ENCODE measurements at places on chromosomes 12 and 14.

- DNase-seq = no peak
Measured at GRCh38 chr12:31574803-31575575, 15.9 kb downstream of the DENND5B start.

DNA sequence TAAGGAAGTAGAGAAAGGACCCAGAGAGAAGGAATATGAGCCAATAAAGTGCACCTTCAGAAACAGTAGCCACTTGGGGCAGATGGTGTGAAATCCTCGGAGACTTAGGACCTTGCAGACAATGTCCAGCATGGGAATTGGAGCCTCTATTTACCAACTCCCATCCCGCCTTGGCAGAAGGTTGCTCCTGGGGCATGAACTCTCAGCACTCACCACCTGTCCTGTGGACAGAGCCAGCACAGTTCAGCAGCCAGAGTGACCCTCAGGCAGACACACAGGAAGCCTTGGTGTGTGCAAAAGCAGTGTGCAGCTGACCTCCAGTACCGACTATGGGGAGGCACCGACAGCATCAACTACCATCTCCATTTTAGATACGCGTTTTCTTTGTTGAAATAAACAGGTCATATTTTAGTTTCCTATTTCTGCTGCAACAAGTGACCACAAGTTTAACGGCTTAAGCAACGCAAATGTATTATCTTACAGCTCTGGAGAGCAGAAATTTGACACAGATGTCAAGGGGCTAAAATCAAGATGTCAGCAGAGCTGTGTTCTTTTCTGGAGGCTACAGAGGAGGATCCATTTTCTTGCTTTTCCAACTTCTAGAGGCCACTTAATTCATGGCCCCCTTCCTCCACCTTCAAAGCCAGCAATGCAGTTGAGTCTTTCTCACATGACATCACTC is 428.1 kb downstream of the MED13L start:
- DNase-seq = no peak

DNA sequence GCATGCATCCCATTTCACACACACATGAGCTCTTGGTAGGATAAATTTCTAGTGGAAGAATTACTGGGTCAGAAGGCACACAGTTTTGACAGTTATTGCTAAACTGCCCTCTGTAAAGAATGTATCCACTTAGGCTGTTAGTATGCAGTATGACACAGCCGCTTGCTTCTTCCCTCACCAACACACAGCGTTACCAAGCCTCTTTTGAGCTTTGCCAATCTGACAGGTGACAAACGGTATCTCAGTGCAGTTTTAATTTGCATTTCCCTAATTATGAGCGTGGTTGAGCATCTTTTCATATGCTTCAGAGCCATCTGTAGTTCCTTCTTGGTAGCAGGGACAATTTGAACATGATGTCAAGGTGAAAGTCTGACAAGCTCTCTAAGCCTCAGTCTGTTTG is 42.9 kb downstream of the HRK start:
- no peak for DNase-seq

DNA sequence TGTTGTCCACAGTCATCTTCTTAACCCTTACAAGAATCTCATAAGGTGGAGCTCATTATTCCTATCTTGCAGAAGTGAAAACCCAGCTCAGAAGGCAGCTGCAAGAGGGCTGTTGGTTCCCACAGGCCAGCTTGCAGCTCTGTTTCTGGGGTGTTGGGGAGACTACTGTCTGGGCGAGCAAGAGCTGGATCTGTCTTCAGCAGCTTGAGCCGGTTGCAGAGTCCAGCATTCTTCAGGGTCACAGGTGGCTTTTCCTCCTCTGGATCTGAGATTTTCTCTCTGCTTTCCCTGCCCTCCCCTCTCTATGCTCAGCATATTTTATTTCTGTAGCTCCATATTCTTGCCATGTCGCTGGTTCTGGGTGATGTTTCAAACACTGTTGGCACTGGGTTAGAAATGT is 87.4 kb downstream of the PAPOLA start:
- DNase-seq = no peak

- DNase-seq = no peak
Measured at GRCh38 chr14:100824091-100824551, 1.8 kb upstream of the MEG3 start.

DNA sequence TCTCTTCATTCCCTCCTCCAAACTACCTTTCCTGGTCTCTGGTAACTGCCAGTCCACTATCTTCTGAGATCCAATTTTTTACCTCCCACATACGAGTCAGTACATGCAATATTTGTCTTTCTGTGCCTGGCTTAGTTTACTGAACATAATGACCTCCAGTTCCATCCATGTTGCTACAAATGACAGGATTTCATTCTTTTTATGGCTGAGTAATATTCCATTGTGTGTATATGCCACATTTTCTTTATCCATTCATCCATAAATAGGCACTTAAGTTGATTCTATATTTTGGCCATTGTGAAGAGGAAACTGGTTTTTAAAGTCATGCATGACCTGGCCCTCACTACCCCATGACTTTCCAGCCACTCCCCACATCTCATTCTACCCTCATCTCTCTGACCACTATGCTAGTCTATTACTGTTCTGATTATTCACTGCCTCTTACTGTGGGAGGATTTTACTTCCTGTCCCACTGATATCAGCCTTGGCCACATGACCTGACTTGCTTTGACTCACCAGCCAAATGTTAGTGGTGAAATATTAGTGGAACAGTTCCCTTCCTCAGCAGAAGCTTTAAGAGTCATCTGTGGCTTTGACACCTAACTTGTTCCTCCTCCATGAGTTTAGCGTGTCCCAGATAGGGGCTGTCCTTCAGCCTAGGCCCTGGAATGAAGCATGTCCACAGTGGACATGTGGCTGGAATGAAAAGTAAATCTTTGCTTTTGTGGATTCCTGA is 52.2 kb downstream of the GOLGA5 start:
- no peak for DNase-seq

DNA sequence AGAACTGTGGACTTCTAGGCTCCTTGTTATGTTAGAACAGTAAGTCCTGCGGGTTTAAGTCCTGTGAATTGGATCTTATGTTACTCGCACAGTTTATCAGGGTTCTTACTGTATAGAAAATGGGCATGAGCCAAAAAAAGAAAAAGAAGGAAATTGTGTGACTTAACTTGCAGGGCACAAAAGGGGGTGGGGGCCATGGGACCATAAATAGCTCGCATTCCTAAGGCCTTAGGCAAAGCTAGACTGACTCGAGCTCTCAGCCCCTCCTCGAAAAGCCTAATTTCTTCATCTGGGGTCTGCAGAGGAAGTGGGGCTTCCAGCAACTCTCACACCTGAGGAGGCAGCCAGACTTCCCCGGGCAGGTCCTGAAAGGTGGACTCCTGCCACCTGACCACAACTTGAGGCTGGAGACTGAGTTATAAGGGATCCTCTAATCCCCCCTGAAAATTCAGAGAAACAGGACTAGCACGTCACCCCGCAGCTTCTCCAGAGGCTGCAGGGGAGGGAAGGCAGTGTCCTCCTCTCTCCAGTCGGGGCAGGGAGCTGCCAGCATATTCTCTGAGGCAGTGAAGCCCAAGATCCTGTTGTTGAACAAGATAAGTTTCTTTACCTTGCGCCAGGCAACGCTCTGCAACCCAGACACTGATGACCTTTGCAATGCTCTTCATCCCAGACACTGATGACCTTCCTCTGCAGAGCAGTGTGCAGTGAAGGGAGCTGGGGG is 280.5 kb downstream of the PCNX1 start:
- DNase-seq = no peak

DNA sequence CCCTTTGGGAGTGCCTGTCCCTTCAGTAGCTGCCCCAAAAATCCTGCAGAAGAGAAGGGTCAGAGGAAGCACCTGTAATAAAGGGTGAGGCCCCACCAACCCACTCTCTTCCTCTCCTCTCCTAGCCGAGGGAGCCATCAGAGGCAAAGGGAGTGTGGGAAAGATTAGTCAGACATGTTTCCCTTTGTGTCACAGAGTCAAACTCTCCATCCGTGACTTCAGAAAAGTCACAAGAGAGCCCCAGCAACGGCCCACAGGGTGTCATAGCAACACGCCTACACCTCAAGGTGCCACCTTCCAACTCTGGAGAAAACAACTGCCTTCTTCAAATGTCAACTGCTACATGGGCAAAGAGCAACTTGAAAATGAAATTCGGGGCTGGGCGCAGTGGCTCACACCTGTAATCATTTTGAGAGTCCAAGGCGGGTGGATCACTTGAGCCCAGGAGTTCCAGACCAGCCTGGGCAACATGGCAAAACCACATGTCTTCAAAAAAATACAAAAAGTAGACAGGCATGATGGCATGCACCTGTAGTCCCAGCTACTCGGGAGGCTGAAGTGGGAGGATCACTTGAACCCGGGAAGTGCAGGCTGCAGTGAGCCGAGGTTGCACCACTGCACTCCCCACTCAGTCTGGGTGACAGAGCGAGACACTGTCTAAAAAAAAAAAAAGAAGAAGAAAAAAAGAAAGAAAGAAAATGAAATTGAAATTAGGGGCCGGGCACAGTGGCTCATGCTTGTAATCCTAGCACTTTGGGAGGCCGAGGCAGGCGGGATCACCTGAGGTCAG is 17.7 kb upstream of the CD27 start:
- DNase-seq = peak; percentile 82

DNA sequence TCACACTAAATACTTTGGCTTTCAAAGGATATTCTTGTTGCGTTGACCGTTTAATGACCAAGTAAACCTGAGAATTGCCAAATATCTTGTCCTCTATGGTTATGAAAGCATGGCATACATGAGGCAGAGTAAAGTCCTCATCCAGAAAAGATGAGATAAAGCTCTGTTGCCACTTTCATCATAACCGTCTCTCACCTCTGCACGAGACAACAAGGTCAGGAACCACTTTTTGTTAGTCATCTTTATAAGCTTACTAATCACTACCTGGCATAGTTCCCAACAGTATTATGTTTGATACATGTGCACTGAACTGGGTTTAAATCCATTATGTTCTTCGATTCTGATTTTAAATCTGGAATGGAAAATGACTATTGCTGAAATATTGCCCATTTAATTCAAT is 31.3 kb downstream of the PTPRB start:
- no peak for DNase-seq

DNA sequence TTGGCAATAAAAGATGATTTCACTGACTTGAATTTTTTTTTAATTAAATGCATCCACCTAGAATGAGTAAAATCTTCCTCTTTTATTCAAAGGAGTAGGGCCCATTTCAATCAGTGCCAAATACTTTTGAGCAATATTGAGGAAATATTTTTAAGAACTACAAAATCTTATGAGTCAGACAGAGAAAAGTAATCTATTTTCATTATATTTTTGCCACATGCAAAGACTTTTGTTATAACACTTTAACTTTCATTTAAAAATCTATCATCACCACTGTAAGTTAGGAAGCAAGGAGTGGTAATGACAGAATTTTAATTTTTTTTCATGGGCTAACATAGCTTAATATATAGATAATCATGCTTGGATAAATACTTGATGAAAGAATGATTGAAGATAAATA is 345.2 kb upstream of the KITLG start:
- no peak for DNase-seq

All from stimulated activated CD4-positive, alpha-beta T cell treated with anti-CD3 and anti-CD28 coated beads, Interleukin-15, amount 100 ng/mL, for 1 hour (primary cell).